Inflammatory macrophage treated with lipopolysaccharide for 4 hours (primary cell): ENCODE measurements at places on chromosomes 6 and 20.
A peak's percentile ranks its signal among the peaks of the same experiment; 100 is the strongest.

GRCh38 chr20:24825591-24825990 lies 123.5 kb upstream of the CST7 start:
- no peak for DNase-seq

- no peak for DNase-seq
Measured at GRCh38 chr6:114580882-114581281, 238.1 kb upstream of the HS3ST5 start.

DNA sequence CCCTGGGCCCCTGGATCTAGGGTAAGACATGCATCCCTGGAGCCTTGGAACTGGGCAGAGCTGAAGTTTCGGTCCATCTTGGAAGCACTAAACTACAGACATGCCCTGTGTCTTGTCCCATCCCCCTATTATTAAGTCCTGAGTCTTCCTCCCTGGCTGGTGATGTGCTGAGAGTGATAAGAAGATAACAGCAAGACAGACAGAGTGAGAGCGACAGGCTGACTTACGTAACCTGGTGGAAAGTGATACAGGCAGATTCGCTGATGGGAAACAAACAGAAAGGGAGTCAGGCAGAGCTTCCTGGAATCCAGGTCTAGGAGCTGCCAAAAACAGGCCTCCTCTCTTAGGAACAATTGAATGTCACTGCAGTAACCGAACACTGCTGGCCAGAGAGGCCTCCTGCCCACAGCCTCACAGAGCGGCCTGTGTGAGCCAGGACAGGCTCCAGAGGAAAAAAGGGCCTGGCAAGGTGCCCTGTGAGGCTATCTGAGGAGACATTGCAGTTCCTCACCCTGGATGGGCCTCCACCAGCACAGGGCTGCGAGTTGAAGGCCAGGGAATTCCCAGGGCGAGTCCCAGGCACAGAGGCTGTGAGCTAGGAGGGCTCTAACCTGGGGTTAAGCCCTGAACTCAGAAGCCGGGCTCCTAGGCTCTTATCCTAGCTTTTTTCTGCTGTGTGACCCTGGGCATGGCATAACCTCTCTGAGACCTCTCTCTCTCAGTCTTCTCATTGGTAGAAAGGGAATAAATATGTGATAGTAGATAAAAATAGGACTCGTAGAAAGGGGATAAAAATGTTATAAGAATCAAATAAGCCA lies 34.2 kb upstream of the B4GALT5 start:
- DNase-seq, result no peak

- no peak for DNase-seq
Measured at GRCh38 chr6:141726248-141726647, 406.5 kb upstream of the GJE1 start.

GRCh38 chr6:170130771-170131241 lies 160.1 kb downstream of the DLL1 start:
- DNase-seq, result no peak

DNA sequence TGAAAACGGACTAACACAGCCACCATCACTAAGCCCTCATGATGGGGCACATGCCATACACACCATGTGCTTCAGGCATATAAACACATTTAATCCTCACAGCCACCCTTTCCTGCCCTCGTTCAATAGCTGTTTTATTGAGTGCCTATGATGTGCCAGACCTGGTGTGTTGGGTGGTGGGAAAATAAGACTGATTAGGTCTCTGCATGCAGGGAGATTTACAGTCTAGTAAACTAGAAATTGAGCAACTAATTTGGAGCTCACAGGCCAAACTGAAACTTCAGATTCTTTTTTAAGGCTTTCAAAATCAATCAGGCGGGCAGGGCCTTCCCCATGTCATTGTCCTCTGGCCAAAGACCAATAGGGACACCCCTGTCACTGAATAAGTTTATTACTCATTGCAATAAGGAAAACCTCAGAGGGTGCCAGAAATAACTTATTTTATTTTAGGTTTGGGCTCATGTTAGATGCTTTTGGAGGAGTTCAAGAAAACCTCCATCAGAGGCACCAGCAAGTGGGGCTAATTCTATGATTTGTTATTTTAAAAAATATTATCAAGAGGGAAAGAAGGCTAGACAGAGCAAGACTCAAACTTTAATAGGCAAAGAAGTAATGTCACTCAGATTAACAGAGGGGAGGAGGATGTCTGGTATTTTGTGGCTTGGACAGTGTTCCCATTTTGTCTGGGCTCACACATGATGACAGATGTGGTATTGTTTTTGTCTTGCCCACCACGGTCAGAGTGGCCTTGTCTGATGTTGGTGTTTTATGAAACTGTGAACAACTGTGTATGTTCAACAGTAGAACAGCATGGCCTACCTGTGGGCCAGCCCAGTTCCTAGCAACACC lies 12.0 kb downstream of the ZFP64 start:
- no peak for DNase-seq

GRCh38 chr6:37019065-37019450 lies 13.6 kb downstream of the FGD2 start:
- DNase-seq, result no peak

GRCh38 chr20:49676581-49677291 lies 36.9 kb downstream of the B4GALT5 start:
- DNase-seq, result peak; percentile 89
